ENCODE measurements at places on chromosomes 12 and 14.

- no peak for DNase-seq
Observed at GRCh38 chr12:113894697-113895096, 71.4 kb downstream of the RBM19 start.

DNA sequence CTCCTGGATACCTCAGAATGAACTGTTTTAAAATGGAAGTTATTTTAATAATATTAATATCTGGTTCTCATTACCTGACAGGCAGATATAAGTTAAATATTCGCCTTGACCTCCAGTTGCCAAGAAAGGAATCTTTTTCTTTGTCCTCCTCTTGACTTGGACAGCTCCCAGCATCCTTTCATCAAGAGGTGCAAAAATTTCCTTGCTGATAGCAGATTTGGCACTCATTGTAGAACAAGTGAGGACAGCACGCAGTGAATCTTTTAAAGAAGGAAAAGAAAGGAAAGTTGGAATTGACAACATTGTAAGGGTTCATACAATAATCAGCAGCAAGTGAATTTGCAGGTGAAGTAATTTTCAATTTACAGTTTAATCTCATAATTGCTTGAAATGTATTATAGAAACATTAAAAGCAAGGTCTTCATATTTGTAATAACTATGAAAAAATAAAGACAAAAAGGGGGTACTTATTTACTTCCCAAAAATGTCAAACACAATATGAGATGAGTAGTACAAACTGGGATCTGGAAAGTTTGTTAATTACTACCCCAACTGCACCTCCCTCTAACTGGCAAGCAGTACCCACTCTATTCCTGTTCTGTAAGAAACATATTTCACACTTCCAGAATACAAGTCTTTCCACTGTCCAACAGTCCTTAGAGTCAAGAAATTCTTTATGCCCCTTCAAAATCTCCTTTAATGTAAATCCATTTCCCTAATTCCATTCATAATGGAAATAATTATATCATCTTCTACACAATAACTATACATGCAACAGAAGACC, 75.2 kb downstream of the STXBP6 start:
- DNase-seq = no peak

DNA sequence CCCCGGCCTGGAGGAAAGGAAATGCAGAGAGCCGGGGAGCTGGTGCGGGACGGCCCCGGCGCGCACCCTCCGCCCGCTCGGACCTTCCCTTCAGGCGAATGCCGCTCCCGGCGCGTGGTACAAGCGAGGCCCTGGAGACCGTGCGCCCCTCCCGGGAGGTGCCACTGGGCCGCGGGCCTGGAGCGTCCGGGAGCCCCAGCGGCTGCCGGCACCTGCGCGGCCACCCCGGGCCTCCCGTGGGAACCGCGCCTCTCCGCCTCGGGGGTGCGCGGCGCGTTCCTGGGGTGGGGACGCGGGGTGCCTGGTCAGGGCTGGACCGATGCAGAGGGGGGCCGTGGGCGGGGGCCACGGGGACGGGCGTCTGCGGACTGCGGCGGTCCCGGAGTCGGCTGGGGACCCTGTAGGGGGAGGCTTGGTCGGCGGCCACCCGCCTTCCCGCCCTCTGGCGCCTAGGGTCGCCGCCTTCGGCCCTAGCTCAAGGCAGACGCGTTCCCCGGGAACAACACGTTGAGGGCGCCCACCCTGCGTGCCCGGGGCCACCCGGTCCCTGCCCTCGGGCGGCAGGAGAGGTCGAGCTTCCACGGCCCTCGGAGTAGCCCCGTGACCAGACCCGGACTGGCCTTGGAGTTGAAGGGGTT, 599 bp downstream of the PAPLN start:
- DNase-seq = no peak

DNA sequence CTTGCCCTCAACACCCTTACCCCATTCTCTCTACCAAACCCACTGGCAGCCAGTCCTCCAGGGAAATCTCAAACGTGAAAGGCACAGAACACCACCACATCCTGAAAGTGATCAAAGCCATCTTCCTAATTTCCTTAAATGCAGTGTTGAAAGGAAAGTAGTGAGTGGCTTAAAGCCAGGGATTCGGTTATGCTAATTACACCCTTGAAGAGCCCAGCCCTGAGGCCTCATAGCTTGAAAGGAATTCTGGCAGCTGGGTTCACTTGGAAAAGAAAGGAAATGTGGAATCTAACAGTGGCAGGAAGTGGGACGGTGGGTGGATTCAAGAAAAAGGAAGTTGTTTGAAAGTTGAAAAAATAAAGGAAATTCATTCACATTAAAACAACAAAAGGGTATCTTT, 73.0 kb upstream of the FICD start:
- no peak for DNase-seq

DNA sequence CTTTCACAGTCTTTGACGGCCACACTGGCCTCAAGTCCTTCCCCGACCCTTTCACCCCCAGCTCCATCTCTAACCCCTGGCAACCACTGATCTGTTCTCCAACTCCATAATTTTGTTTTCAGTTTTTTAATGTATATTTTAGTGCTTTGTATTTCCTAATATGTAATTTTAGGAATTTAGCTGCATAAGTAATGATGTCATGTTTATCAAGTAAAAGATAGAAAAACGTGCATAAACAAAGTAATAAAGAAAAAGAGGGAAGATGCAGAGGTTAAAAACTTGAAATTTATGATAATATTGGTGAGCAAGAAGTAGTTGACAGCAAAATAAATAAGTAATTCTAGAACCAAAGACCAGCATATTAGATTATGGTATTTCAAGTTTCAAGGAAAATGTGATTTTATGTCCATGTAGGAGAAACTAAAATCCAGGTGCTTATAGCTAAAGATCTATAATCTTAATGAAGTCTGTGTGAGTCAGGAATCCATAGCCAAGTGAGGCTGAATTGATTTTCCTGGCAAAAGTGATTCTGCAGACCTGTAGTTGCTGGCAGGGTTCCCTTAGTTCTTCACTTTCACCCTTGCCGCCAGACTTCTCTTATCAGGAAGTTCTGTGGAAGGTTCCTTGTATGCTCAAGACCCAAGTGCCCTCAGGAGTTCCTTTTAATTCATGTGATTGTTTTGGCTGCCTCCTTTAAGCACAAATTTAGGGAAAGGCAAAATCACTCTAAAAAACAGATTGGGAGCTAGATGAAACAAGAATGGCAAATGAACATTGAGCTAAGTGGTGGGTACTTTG, 24.4 kb downstream of the FBXW8 start:
- no peak for DNase-seq

- DNase-seq = no peak
Observed at GRCh38 chr14:102415671-102416070, 52.9 kb downstream of the TECPR2 start.

- DNase-seq = no peak
Observed at GRCh38 chr12:4056910-4057845, 184.0 kb upstream of the PARP11 start.
